HCEC 1CT (cell line): ENCODE measurements at places on chromosomes 1 and 21.

DNA sequence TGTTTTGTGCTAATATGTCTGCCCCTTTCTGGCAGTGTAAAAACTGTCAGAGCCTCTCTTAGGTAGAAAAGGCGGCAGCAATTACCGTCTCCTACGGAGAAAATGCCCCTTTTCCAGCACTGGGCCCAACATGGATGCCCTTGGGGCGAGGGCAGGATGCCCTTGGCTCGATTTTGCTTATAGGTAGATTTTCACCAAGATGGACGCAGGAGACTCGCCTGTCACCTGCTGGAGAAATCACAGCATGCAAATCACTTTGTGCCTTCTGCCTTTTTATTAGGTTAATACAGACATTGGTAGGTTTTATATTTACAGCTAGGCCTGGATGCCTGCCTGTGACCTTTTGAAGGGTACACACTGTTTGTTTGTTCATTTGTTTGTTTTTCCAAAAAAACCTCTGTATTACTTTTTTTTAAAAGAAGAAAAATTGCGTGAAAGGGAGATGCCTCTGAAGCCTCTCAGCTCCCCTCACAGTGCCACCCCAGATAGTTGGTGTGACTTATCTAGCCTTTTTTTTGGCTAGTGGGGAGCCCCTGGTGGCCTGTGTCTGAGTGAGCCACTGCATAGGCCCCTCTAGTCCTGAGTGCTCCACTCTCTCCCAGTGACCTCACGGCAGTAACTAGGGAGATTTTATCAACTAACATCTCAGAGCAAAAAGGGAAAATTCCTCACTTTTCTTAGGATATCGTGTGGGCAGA is 2.5 kb downstream of the ATP1B1 start:
- no peak for DNase-seq

DNA sequence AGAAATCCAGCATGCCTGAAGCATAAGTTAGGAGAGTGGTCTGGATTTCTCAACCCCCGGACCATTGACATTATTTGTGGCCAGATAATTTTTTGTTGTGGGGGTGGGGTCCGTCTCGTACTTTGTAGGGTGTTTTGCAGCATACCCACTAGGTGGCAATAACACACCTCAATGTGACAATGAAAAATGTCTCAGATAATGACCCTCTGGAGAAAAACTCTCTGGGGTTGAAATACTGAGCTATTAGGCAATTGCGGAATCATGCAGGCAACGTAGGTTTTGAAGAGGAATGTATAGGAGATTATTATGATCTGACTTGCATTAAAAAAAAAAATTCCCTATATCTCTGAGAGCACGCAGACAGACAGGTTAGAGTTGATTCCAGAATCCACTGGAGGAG is 25.3 kb upstream of the RRP15 start:
- peak; percentile 7 for DNase-seq

GRCh38 chr1:61277121-61277690 is 194.8 kb downstream of the NFIA start:
- DNase-seq: no peak

GRCh38 chr1:64476251-64476952 is 6.5 kb downstream of the CACHD1 start:
- peak; percentile 89 for DNase-seq

GRCh38 chr1:46248122-46248920 is 758 bp downstream of the RAD54L start:
- DNase-seq: peak; percentile 11

DNA sequence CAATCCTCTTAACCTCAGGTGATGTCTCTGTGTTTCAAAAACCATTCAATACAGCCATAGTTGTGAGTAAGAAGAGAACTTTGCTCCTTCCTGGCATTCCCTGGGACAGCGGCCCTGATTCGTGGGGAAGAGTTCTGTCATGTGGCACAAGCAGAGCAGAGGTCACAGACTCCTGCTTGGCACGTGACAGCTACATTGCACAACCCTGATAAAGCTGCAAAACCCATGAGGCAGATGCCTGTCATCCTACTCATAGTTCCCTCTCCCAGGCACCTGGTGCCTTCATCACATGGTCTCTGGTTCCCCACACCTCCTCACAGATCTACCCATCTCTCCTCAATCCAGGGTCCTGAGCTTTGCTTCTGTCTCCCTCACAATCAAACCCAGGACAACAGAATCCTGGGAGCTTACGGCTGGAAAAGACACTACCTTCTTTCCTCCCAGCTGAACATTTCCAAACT is 70.8 kb downstream of the PLPP3 start:
- peak; percentile 38 for DNase-seq

DNA sequence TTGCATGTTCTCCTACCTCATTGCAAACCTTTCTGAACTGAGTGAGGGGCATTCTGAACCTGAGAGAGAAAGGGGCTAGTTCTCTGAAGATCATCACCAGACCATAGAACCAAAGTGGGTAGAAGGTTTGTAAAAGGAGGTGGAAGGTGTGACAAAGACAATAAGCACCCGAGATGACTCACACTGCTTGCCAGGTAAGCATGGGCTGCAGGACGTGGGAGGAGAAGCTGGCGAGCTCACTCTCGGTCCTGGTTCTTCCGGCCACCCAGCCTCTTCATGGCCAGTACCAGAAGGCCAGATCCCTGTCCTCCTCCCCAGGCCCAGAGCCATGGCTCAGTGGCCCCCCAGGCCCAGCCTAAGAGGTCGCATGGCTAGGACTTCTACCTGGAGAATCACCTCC is 128.3 kb downstream of the TMEM53 start:
- no peak for DNase-seq

DNA sequence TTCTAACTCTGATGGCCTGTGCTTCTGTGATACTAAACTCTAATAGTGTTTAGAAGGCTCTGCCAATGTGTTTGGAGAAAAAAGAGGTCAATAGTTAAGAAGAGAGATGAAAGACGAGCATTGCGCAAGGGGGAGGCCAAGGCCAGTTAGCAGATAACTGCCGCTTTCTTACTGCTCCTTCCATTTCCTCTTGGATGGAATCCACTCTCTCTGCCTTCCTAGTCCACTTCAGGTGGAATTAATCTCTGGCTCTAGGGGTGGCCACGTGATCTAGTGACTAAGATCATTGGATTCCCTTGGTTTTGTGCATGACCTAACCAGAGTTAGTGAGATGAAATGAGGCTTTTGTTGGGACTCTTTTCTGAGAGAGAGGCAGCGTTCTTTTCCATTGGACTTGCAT is 148.3 kb downstream of the ACTL8 start:
- DNase-seq: no peak

DNA sequence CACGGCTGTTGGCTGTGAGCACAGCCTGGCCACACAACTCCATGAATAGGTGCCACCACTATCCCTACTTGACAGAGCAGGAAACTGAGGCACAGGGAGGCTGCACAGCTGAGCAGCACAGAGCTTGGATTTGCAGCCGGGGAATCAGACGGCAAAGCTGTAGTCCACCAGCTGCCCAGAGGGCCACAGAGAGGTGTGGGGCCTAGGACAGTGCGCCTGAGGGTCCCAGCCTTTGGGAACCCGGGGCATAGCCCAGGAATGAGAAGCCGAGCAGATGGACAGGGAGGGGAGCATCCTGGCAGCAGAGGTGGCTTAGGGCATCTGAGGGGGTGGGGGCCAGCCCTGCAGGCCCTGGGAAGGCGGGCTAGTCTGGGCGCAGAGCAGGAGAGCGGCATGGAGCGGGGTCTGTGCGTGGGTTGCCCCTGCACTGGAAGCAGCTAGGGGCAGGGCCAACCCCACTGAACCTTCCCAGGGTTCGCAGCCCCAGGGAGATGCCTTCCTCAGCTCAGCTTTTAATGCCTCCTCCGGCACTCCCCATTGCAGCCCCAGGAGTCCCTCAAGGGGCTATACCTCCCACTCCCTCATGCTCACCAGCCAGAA is 46.2 kb upstream of the COL18A1 start:
- DNase-seq: no peak

GRCh38 chr1:247530785-247531184 is 5.5 kb downstream of the OR2C3 start:
- no peak for DNase-seq

GRCh38 chr1:222912730-222913129 is 97.9 kb downstream of the DISP1 start:
- peak; percentile 41 for DNase-seq

- DNase-seq: peak; percentile 82
Observed at GRCh38 chr1:14945132-14946010, 208.2 kb upstream of the TMEM51 start.

DNA sequence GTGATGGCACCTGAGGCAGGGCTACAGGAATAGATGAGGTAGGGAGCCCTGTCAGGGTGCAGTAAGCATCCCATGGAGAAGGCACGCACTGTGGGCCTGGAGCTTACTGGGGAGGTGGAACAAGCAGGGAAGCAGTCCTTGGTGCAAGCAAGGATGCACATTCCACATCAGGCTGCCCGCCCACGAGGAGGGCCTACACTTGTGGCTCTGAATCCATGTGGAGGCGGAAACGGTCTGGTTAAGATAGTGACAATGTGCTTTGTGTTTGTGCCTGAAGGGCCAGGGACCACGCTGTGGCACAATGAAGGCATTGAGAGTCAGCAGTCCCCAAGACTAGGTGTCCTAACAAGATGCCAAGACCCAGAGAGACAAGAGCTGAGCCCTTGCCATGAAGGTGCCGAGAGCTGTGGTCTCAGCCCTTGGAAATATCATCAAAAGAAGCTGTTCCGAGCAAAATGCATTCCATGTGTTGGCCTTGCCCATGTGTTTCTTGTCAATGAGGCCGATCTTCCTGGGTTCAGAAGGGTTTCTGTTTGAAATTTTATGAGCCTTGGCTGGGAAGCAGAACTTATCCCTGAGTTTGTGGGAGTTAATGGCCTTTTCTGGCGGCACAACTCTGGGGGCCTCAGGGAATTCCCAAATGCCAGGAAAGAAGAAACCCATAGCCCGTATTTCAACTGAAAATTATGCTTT is 111.9 kb downstream of the NGF start:
- DNase-seq: no peak

DNA sequence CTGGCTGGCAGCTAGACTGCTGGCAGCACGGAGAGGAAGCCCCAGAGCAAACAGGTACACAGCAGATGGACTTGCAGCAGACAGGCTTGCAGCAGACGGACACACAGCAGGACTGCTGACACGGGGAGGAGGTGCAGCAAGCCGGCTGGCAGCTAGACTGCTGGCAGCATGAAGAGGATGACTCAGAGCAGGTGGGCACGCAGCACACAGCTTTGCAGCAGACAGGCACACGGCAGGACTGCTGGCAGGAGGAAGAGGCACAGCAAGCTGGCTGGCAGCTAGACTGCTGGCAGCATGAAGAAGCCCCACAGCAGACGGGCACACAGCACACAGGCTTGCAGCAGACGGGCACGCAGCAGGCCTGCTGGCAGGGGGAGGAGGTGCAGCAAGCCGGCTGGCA is 498 bp downstream of the KRTAP10-2 start:
- no peak for DNase-seq

DNA sequence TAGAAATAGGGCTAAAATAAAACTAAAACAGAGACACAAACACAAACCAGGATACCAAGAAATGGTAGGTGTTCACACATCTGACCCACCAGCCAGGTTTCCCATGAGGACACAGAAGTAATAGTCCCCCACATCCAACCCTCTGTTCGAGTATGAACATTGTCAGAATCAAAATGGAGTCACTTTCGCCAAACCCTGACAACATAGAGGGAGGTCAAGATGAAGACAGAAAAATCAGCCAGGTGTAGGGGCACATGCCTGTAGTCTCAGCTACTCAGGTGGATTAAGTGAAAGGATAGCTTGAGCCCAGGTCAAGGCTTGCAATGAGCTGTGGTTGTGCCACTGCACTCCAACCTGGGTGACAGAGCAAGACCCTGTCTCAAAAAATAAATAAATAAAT is 3.8 kb downstream of the UBE2G2 start:
- DNase-seq: no peak

DNA sequence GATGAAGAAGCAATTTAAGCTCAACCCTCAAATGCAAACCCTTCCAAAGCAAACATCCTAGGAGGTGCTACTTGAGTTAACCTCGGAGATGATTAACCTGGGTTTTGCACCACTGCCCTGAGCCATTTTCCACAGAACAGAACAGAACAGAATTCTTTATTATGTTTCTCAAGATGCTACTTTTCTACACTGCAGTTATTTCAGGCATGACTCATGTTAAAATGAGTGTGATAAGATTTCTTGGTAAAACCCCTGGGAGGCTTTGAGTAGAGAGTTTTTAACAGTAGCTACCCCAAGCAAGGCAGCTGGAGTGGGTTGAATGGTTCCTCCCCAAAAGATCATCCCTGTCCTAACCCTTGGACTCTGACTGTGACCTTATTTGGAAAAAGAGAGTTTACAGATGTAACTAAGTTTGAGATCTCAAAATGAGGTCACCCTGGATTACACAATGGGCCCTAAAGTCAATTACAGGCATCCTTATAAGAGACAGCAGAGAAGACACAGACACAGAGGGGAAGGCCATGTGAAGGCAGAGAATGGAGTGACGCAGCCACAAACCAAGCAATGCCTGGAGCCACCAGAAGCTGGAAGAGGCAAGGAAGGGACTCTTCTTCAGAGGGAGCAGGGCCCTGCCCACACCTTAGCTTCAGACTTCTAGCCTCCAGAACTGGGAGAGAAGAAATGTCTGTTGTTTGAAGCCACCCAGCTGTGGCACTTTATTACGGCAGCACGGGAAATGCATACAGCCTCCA is 153.4 kb downstream of the ETS2 start:
- DNase-seq: peak; percentile 96

DNA sequence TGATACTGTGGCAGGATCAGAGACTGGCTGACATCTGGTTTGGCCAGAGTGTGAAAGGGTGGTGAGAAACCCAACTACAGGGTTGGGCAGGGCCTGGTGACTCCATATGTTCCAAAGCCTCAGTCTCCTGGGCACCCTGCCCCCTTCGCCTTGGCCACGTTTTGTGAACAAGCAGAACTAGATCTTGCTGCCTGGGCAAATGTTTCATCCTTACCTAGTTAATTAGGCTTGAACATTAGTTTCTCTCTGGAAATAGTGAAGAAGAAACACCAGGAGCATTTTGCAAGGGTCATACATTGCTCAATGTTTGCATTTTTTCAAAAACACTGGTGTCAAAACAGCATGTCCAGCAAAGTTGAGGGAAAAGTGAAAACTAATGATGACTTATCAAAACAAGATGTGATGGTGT is 60.5 kb downstream of the MAP3K7CL start:
- peak; percentile 70 for DNase-seq

DNA sequence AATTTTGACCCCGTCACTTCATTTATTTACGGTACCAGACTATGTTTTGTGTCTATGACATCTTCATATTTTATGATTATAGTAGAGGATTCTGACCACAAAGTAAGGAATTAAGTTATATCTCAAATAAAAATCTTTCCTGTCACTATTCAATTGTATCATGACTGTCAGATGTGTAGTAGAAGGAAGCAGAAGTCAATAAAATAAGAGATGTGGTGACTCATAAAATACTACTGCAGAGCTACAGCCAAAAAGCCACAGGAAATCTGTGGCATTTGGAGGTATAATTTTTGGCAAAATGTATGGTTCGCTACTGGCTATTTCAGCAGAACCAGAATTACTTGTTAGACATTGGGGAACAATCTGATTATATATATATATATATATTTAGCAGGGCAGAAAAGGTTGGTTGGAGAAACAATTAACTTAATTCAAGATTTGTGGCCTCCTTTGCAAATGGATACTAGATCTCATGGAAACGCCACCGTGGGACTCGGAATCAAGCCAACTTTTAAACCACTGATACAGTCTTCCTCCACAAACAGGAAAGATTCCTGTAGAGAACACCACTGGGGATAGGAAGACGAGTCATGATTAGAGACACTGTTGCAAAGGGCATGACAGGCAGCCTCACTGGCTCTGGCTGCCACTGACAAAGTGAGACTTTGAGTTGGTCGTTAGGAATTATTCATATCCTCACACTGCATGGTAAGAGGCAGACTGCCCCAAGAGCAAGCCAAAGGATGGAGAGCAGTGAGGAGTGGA is 5.1 kb downstream of the FCRL2 start:
- DNase-seq: no peak

- no peak for DNase-seq
Observed at GRCh38 chr1:190608282-190608681, 130.6 kb upstream of the BRINP3 start.
